ENCODE measurements at places on chromosomes 6 and 20. TPM values are rescaled to one million over a fixed set of nuclear protein-coding genes. Genes with fewer than 3 reads are reported as not detected.

FAM209B gene
- total RNA-seq: not detected

GINS1 gene
- total RNA-seq: 51.4 TPM

COX7A2 gene
- 330 TPM for total RNA-seq

- DNase-seq: no peak
Measured at GRCh38 chr6:37334047-37334446, 19.7 kb upstream of the RNF8 start.

- DNase-seq: no peak
Measured at GRCh38 chr20:63641146-63641791, 12.0 kb downstream of the STMN3 start.

DNA sequence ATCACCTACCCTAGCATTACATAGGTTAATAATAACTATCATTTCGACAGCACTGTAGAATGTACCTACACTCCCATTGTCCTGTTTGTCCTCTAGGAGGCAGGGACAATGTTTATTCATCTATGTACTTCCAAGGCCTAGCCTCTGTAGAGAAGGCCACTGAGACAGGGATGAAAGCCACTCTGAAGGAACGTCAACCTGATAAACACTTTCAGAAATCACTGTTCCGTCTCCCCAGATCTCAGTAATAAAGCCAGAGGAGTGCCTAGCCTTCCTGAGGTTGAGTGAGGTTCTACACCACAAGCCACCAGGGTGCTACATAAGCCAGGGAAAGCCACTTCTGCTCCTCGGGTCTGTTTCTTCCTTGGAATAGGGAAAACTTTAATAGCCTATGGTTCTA is 44.8 kb downstream of the POPDC3 start:
- DNase-seq: peak; percentile 40

DNA sequence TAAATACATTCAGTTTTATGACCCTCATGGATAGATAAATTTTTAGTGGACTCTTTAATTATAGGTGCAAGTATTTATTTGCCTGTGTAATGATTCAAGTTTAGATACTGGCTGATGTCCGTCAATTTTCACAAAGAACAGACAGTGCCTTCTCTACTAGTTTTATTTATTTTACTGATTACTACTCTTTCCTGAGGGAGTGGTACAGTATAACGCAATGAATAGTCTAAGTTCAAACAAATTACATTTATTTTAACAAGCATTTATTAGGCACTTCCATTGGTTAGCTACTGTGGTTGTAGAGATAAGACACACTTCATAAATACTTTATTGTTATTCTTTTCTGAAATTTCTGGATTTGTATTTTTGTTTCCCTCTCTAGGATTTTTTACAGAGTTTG is 74.3 kb downstream of the ADGRG6 start:
- no peak for DNase-seq

DNA sequence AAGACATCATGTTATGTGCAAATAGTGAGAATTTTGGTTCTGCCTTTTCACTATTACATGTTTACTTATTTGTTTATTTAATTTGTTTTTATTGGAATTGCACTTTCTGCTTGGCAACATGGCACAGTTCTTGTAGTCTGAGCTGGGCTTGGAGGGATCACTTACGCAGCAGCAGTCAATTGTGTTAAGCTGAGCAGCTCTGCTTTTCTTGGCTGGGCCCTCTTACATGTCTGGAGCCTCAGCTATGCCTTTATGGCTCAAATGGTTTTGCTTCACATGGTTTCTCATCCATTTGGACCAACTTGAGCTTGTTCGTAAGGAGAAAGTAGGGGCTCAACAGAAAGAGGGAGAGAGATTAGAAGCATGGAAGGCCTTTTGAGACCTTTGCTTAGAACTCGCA is 327.5 kb upstream of the EPHA7 start:
- DNase-seq: peak; percentile 32

DNA sequence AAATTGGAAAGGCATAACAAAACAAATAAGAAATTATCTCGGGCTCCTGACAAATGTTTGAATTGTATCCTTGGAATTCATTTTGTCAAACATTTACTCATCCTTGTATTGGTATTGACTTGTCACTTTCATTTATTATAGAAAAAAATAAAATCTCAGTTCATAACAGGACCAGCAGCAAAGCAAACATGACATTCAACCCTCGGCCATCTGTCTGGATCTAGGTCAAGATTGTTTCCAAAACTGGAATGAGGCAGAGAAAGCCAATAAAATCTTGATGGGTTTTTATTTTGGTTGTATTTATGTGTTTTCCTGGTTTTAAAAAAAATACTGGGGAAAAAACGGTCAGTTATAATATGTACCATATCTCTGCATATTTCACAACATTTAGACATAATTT is 42.9 kb upstream of the FABP7 start:
- DNase-seq: no peak

DNA sequence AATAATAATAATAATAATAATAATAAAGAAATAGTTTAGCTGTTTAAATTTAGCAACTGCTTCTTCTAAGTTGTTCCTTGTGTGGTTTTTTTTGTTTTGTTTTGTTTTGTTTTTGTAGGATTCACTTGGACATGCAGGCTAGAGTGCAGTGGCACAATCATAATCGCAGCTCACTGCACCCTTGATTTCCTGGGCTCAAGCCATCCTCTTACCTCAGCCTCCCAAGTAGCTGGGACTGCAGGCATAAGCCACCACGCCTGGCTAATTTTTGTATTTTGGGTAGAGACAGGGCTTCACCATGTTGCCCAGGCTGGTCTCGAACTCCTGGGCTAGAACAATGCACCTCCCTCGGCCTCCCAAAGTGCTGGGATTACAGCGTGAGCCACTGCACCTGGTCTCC is 15.3 kb upstream of the EYA2 start:
- DNase-seq: no peak

GRCh38 chr6:98942263-98942803 is 5.4 kb downstream of the FBXL4 start:
- DNase-seq: no peak

- DNase-seq: no peak
Measured at GRCh38 chr6:113903666-113904330, 46.7 kb downstream of the MARCKS start.
